ENCODE measurements at places on chromosomes 16 and 17.

- no peak for DNase-seq
Measured at GRCh38 chr17:58285422-58285810, 4.7 kb upstream of the MPO start.

DNA sequence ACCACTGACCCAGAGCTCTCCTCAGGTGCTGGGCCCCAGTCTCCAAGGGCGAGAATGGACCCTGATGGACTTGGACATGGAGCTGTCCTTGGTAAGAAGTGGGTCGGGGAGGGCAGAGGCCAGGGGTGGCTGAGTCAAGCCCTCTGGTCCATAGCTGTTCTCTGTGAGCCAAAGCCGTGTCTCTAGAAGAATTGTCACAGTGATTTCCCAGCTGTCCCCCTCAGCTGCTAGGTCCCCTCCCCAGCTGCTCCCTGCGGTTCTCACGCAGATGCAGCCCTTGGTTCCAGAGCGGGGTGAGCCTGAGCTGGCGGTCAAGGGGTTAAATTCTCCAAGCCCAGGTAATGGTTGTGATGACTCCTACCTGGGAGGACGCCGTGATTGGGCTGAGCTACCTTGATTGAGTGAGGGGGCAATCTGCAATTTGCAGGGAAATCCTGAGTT, 1.3 kb upstream of the NOL3 start:
- DNase-seq, result no peak

DNA sequence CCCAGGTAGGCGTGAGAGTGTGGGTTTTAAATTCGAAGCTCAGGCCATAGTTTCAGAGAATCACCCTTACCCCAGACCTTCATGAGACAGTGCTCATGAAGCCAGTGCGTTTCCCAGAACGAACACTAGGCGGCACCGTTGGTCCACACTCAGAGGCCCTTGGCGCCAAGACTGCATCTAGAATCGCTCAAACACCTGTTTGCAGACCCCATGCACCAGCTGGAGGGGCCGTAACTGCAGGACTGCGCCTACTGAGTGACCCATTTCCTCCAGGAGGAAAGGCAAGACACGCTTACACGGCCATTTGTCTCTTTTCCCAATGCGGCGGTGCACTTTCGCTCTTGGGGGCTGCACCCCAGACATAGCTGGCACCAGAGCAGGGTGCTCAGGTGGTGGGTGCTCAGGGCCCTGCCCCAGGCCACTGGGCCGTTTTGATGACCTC, 34.0 kb downstream of the ADGRG5 start:
- peak; percentile 72 for DNase-seq

GRCh38 chr16:82460766-82461165, 166.0 kb upstream of the CDH13 start:
- DNase-seq, result no peak

GRCh38 chr17:78599419-78599818, 22.2 kb upstream of the DNAH17 start:
- DNase-seq, result no peak

DNA sequence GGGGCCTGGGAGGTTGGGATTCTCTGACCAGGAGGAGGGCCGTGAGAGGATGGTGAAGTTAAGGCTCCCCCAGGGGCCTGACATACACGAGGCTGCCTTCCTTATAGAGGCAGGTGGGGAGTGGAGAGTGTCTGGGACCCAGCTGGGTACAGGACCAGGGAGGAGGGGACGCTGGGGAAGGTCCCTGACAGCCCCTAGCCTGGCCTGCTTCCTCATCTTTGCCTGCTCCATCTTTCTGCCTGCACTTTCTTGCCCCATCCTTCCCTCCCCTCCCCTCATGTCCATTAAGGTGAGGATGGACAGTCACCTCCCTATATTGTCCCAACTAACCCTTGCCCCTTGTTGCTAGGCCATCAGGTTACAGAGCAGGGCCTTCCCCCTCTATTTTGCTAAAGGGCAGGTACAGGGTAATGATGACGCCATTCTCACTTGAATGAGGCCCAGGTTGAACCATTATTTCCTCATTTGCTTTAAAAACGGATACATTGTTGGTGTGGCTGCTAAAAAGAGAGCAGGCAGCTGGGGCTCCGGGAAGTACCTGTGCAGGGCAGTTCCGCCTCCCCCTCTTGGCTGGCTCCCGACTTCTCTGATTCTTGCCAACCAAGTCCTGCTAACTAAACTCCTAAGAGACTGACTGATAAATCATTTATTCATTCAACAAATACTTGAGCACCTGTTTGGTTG, 1.3 kb downstream of the C17orf99 start:
- DNase-seq, result no peak

DNA sequence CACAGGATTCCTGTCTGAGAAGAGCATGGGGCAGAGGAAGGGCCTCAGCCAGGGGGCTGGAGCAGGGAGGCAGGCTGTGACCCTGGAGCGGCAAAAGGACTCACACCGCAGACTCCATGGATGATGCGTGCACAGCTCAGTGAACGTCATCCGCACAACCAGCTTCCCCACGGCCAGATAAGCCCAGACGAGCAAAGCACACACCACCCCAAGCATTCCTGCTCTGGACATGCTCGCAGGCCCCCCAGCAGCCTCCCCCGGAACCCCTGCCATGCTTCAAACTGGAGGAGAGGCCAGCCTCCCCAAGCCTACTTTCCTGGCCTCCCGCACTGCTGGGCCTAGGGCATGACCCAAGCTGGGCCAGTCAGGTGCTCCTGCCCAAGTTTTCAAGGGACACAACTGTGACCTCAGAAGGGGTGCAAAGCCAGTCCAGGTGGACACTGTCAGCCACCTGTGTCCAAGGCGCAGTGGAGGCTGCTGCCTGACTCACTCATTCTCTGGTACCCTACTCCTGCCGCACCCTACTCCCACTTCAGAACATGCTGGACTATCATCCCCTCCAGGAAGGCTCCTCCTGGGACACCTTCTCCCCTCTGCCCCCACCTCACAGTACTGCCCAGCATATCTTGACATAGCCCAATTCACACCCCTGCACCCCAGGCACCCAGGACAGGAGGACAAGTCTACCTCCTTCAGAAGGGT, 4.8 kb downstream of the BCAR1 start:
- DNase-seq, result no peak

GRCh38 chr16:12330946-12331345, 354.4 kb downstream of the SNX29 start:
- no peak for DNase-seq

DNA sequence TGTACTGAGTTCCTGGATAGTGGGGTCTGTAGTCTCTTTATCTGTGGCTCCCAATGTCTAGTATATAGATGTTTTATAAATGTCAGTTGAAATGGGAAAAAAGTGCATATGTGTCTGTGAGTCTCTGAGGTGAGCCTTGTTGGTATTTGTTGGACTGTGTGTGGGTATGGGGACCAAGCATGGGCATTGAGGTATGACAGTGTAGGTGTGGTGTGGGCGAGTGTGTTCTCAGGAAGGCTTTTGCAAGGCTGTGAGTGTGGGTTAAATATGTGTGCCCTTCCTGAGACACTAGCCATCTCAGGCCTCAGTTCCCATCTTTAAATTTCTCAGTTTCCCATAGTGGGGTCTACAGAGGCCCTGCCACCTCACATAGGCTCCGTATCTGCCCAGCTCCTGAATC, 440.2 kb upstream of the CCL2 start:
- no peak for DNase-seq

DNA sequence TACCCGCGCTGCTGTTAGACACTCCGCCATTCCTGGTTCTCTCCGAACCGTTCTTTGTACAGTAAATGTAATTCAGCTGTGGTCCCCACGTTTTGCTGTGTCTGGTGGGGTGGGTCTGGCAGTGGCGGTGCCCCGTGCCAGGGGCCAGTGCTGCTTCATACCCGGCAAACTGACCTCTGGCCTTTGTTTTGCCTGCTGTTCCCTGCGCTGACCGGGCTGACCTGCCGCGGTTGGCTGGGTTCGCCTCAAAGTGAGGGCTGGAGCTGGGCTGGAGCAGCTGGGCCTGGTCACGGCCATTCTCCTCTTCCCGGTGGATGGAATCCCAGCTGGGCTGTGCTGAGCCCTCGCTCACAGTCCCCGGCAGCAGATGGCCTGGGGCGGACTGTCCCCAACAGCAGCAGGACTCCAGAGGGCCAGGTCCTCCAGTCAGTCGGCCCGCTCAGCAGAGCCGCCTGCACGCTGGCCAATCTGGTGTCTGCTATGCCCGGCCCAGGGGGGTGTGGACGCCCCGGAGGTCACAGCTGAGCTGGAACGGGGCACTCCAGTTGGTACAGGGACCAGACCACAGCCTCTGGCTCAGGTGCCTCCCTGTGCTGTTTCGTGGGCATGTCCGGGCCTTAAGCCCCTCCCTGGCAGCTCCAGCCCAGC, 1.5 kb upstream of the WFIKKN1 start:
- no peak for DNase-seq

DNA sequence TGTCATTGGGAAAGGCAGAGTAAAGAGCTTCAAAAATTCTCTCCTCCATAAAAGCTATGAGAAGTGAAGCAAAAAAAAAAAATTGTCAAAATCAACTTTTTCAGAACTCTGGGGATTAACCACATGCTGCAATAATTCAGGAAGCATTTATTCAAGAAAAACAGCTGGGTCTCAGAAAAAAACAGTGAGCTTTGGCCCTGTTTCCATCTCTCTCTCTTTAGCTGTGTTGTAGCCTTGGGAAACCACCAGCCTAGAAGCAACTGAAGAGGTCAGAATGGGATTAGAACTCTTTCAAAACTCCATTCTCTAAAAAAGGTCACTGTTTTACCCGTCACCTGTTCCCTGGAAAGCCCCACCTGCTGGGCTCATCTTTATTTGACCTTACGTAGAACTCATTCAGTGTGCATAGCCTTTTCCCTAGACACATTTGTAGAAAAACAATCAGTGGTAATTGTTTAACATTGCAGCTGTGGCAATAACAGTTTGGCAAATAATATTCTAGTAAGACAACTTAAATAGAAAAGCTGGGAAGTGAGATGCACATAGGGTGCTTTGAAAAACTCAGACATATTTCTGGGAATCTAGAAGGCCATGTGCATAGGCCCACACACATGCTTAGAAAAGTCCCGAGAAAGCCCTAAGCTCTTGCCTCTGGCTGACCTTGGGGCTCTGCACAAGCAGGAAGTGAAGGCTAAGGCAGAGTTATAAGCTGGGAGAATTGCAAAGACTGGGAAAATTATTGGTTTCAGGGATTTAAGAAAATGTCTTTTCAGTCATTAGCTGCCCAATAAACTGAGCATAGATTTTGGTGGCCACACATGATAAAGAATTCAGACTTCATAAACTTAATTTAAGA, 18.0 kb downstream of the SLC5A11 start:
- DNase-seq, result no peak

DNA sequence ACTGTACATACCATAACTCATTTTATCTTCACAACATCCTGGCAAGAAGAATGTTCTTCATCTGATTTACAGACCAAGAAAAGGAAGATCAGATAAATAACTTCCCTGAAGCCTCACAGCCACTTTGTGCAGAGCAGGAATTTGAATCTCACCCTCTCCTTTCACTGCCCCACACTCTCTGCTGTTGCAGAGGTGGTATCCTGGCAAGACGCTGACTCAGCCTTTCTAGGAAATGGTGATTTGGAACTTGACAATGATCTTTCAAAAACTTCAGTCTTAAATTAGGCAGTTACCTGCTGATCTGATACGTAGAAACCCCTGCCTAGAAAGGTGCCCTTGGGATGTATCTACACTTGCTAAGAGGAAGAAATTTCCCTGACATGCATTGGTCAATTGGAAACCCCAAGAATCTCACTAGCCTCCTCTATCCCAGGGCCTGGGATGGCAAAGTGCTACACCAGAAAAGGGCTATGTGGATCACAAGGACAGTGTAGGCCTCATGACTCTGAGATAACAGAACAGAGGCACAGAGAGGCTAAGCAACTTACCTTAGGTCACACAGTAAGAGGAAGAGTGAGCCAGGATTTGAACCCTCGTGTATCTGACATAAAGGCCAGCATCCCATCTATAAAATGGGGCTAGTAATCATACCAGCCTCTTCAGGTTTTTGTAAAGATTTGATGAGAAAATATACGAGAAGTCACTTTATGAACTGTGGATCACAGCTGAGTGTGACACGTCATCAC, 17.9 kb downstream of the FBXO39 start:
- DNase-seq, result no peak

- no peak for DNase-seq
Measured at GRCh38 chr16:82832821-82833220, 206.1 kb downstream of the CDH13 start.

DNA sequence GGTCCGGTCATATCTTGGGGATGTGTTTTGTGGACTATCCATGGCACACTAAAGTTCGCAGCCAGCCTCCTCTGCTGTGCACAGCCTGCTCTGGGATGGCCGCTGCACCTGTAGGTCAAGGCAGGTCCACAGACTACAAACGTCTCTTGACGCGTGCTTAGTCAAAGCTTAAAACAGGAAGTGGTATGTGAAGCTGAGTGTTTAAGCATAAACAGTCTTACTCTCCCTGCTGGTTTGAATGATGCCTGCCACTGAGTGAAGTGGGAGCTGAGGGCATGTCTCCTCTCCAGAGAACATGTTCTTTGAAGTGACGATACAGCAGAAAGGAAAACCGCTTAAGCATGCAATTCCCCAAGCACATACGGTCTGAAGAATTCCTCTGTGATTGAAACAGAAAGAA, 365.6 kb downstream of the SLC39A11 start:
- no peak for DNase-seq

GRCh38 chr17:60383379-60383778, 8.6 kb downstream of the USP32 start:
- DNase-seq, result no peak

GRCh38 chr16:17347624-17348023, 123.1 kb downstream of the XYLT1 start:
- no peak for DNase-seq

- no peak for DNase-seq
Measured at GRCh38 chr16:2784358-2785100, 2.8 kb downstream of the PRSS33 start.

DNA sequence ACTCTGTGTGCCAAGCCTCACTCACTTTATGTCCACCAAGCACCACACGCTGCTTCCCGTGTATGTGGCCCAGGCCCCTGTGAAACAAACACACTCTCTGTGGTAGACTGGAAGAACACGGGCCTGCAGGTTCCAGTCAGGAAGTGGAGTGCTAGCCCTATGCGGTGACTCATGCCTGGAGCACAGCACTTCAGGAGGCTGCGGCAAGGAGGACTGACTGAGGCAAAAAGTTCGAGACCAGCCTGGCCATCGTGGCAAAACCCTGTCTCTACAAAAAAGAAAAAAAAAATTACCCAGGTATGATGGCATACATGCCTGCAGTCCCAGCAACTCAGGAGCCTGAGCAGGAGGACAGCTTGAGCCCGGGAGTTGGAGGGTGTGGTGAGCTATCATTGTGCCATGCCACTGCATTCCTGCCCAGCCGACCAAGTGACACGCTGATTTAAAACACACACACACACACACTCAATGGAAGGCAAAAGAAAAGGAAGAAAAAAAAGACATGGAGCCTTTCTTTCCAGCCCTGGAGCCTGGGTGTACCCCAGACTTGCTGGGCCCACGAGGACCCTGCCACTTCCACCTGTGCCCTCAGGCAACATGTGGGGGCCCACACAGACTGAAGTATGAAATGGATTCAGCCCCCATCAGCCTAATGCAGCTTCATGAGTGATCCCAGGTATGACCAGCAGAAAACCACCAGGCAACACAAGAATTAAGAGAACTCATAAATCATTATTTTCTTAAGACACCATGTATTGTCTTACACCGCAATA, 126.6 kb downstream of the ANKRD11 start:
- DNase-seq, result peak; percentile 77
